WTC11 (cell line): ENCODE measurements at places on chromosomes 16 and 17.

- H3K36me3 ChIP-seq: peaks cover 26% of the 10 kb centered on the region
- H3K27ac ChIP-seq: no peak within 1 kb of the TSS
- peak within 1 kb of the TSS; percentile 68 for H3K4me3 ChIP-seq
- peaks cover 77% of the 10 kb centered on the region for H3K27me3 ChIP-seq
- H3K4me1 ChIP-seq: 0 out of 2 replicates have a peak, but pooled peaks cover 2% of the 10 kb centered on the region
- DNase-seq: peak; percentile 64
These were observed at the start of gene B4GALNT2 for GRCh38 chr17:49132699-49133364. Gene B4GALNT2 (plus strand): TSS chr17:49132769. CDS start chr17:49132793, 24 bp downstream.

GRCh38 chr17:74680213-74680612 lies 32.5 kb downstream of the CD300LF start:
- no peak overlapping the region for H3K27ac ChIP-seq
- no peak overlapping the region for H3K4me3 ChIP-seq
- H3K36me3 ChIP-seq: no peaks in the 10 kb centered on the region
- peaks cover 15% of the 10 kb centered on the region for H3K27me3 ChIP-seq
- H3K4me1 ChIP-seq: peaks cover 17% of the 10 kb centered on the region
- no peak for DNase-seq

DNA sequence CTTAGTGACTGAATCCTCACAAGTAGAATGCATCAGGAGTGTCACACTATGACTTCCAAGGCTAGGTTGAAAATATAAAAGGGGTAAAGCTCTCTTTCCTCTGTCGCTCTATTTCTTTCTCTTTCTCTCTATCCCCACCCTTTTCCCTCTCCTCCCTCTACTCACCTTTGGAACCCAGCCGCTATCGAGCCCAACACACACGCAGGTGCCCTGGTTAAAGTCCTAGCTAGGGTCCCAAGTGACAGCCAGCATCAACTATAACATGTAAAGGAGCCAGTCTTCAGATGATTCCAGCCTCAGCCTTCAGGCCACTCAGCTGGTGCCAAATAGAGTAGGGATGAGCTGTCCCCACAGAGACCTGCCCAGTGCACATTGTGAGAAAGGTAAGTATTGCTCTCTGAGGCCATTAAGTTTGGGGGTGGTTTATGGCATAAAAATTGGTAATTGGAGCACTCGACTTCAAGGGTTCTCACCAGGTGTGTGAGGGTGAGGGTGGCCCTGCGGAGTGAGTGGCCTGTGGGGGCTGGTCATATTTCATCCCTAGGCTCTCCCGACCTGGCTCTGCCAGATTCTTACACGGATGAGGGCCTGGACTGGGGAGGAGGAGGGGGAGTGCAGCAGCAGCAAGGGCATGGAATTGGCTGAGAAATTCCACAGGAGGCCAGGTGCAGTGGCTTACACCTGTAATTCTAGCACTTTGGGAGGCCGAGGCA lies 14.9 kb upstream of the C16orf54 start:
- no peak overlapping the region for H3K27ac ChIP-seq
- H3K36me3 ChIP-seq: no peaks in the 10 kb centered on the region
- H3K4me3 ChIP-seq: no peak overlapping the region
- H3K27me3 ChIP-seq: peaks cover 7% of the 10 kb centered on the region; the same call in 1 of the 2 replicates
- H3K4me1 ChIP-seq: peaks cover 7% of the 10 kb centered on the region; the same call in 1 of the 2 replicates

GRCh38 chr17:51722994-51723393 lies 435.5 kb downstream of the CA10 start:
- H3K27ac ChIP-seq: no peak overlapping the region
- no peak for DNase-seq
- H3K36me3 ChIP-seq: peaks cover 6% of the 10 kb centered on the region; the same call in 1 of the 2 replicates
- no peaks in the 10 kb centered on the region for H3K4me1 ChIP-seq

- H3K4me1 ChIP-seq: peaks cover 10% of the 10 kb centered on the region; the same call in 1 of the 2 replicates
- DNase-seq: peak; percentile 21
- no peaks in the 10 kb centered on the region for H3K27me3 ChIP-seq
- no peaks in the 10 kb centered on the region for H3K36me3 ChIP-seq
- no peak overlapping the region for H3K4me3 ChIP-seq
These were observed 1115.6 kb upstream of the GOT2 start for GRCh38 chr16:59849716-59850115.

GRCh38 chr17:9309216-9309615 lies 266.4 kb downstream of the STX8 start:
- H3K4me3 ChIP-seq: peak overlapping the region; percentile 51
- H3K27ac ChIP-seq: peak overlapping the region; percentile 96
- DNase-seq: no peak
- peaks cover 36% of the 10 kb centered on the region for H3K4me1 ChIP-seq
- H3K36me3 ChIP-seq: no peaks in the 10 kb centered on the region

DNA sequence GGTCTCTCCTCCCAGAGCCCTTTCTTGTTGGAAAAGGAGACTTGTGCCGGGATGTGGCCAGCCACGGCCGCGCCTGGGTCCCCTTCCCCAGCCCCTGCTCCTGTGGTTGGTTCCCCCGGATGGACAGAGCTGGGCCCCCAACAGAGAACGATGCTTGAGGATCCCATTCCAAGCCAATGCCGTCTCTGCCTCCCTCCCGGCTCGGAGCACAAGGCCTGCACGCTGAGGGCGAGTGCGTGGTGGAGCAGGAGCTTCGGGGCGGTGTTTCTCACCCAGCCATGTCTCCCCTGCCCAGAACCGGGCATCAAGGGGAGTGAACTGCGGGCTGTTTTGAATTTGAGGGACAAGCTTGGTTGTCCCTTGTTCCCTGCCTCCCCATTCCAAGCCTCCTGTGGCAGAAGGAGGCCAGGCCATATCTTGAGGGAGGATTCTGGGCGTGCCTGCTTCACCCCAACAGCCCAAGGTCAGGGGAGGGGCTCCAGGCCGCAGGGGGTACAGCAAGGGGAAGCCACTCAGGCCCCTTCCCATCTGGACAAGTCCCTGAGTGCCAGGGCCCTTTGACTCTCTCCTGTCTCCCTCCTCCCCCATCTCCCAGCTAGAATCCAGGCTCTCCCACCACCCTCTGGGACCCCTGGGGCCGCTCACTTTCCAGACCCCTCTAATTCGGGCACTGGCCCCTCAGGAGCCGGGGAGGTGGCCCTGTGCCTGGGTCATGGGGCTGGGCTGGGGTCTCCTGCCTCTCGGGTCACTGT lies 43.6 kb downstream of the SOCS3 start:
- peak; percentile 33 for DNase-seq
- peaks cover 6% of the 10 kb centered on the region for H3K27me3 ChIP-seq
- no peaks in the 10 kb centered on the region for H3K36me3 ChIP-seq
- peak overlapping the region; percentile 98 for H3K27ac ChIP-seq
- H3K4me1 ChIP-seq: peaks cover 47% of the 10 kb centered on the region

GRCh38 chr17:49739641-49740271 lies 24.2 kb downstream of the FAM117A start:
- H3K27me3 ChIP-seq: no peaks in the 10 kb centered on the region
- H3K36me3 ChIP-seq: peaks cover 5% of the 10 kb centered on the region; the same call in 1 of the 2 replicates
- H3K27ac ChIP-seq: peak overlapping the region; percentile 4; the same call in 1 of the 2 replicates
- DNase-seq: no peak
- no peak overlapping the region for H3K4me3 ChIP-seq
- H3K4me1 ChIP-seq: no peaks in the 10 kb centered on the region

GRCh38 chr17:16073845-16074244 lies 74.2 kb downstream of the TTC19 start:
- no peak overlapping the region for H3K27ac ChIP-seq
- no peaks in the 10 kb centered on the region for H3K4me1 ChIP-seq
- H3K27me3 ChIP-seq: no peaks in the 10 kb centered on the region
- H3K4me3 ChIP-seq: no peak overlapping the region
- no peak for DNase-seq
- peaks cover 64% of the 10 kb centered on the region for H3K36me3 ChIP-seq

DNA sequence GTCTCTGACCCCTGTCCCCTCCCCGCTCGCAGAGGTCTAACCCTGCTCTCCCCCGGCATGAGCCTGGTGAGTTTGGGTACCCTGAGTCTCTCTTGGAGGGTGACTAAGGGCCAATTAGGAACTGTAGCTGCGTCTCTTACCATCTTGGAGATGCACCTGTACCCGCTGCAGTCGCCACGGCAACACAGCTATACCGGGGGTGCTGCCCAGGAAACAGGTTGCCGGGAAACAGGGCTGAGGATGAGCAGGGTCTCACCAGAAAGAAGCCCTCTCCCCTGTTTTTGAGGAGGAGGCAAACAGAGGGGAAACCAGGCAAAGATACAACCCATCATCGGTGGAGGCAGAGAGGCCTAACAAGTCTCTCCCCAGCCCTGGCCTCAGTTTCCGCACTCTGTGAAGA lies 140.2 kb downstream of the TMEM132E start:
- H3K27me3 ChIP-seq: no peaks in the 10 kb centered on the region
- no peaks in the 10 kb centered on the region for H3K36me3 ChIP-seq
- DNase-seq: no peak
- H3K4me1 ChIP-seq: no peaks in the 10 kb centered on the region
- no peak overlapping the region for H3K27ac ChIP-seq

DNA sequence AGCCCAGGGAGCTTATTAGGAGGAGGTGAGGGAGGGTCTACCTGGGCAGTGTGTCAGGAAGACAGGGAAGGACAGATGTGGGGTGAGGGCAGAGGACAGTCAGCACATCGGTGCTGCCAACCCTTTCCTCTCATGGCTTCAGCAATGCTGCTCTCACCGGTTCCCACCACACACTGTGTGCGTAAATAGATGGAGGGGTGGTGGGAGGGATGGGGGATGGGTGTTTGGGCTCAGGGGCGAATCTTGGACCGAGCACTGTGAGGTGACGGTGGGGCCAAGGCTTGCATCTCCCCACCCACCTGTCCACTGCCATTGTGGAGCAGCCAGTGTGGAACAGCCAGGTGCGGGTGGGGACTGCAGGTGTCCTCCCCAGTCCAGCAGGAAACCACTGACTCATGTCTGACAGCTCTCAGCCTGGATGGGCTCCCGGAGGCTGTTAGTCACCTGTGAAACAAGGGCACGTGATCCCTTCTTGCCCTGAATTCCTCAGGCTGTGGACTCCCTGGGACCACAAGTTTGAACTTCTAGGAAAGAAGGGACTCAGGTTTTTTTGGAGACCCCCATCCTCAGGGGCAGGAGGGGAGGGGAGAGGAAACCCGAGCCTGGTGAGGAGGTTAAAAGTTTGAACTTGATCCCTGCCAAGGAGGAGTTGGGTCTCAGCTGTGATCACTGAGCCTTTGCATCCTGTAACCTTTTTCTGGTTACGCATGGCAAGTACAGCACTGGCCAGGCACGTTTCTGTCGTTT lies 42.7 kb upstream of the SMPD3 start:
- no peaks in the 10 kb centered on the region; the same call in 1 of the 2 replicates for H3K36me3 ChIP-seq
- peak overlapping the region; percentile 41 for H3K27ac ChIP-seq
- DNase-seq: peak; percentile 22
- H3K4me3 ChIP-seq: no peak overlapping the region
- H3K27me3 ChIP-seq: no peaks in the 10 kb centered on the region; the same call in 1 of the 2 replicates

DNA sequence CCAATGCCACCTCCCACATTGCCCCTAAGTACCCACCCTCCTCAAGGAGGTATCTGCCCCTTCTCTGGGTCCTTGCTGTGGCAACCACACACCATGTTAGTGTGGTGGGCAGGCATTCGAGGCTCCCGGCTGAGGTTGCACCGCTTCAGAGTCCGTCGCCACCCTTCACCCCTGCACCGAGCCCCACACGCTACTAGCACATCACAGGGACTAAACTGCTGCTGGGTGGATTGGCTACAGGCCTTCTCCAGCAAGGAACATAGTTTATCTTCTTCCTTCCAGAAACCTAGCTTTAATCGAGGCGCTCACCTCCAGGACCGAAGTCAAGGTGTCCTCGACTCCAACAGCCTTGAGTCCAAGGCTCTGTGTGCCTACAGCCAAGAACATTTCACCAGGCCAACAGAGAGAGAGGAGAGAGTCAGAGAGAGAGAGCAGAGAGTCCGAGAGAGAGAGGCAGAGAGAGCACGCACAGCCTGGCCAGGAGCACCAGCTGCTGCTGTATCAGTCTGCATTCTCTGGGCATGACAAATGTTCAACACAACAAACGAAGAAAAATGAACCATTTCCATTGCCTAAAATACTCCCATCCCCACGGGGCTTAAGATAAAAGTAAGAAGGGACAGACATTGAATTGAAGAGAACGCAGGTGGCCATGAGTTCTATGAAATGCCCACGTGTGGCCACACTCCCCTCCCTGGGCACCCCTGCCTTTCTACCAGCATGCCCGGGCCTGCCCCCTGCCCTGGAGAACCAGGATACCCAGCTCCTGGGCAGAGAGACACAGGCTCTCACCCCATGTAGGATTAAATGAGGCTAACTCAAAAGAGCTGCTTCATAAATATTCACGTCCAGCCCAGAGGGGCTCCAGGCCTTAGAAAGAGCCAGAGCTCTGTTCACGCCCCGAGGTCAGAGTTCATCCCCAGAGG lies 94.9 kb downstream of the RBFOX3 start:
- H3K36me3 ChIP-seq: no peaks in the 10 kb centered on the region
- H3K4me3 ChIP-seq: no peak overlapping the region
- DNase-seq: no peak

GRCh38 chr16:67651039-67651438 lies 6.1 kb downstream of the CARMIL2 start:
- no peak for DNase-seq
- H3K4me1 ChIP-seq: peaks cover 12% of the 10 kb centered on the region
- H3K27ac ChIP-seq: no peak overlapping the region
- peaks cover 4% of the 10 kb centered on the region; the same call in 1 of the 2 replicates for H3K36me3 ChIP-seq
- no peak overlapping the region for H3K4me3 ChIP-seq

DNA sequence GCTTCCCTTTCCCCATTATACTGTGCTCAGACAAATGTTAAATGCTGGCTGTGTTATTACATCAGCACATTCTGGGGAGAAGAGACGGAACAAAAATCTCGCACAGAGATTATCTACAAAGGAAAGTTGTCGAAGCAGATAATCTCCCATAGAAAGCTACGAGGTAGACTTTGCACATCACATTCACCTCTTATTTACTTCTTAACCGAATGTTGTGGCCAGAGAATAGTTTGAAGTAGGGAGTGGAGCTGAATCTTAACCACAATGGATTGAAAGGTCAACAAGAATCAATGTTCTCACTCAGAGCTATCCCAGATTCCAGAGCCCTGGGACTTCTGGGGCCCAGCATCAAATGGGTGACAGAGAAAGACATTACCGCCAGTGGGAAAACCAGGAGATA lies 28.4 kb upstream of the LONP2 start:
- H3K27me3 ChIP-seq: no peaks in the 10 kb centered on the region
- H3K36me3 ChIP-seq: no peaks in the 10 kb centered on the region
- no peak overlapping the region for H3K27ac ChIP-seq
- DNase-seq: no peak
- H3K4me1 ChIP-seq: no peaks in the 10 kb centered on the region

DNA sequence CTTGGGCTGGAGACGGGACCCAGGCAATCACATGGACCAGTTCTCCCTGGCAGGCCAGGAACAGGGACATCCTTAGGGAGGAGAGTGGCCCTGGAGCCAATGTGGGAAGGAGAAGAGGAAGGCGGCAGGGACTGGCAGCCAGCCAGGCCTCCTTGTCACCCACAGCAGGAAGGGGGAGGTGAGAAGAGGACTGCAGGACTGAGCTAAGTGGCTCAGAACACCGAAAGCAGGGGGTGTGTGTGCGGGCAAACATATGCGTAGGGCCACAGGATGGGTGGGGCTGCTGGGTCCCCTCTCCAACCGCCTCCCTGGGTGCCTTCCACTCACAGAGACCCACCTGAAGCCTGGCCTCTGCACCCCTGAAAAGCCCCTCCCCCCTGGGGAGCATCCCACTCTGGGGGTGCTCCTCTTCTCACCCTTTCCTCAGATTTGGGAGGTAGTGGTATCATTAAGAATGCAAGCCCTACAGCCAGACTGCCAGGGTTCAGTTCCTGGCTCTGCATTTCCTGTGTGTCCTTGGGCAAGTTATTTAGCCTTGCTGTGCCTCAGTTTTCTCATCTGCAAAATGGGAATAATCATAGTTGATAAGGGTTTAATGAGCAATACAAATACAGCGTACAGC lies 8.1 kb downstream of the PNMT start:
- peaks cover 29% of the 10 kb centered on the region for H3K4me1 ChIP-seq
- no peak for DNase-seq
- H3K4me3 ChIP-seq: no peak overlapping the region
- peaks cover 3% of the 10 kb centered on the region; the same call in 1 of the 2 replicates for H3K27me3 ChIP-seq

GRCh38 chr17:74599023-74599399 lies 6.9 kb upstream of the CD300LD start:
- no peak for DNase-seq
- no peaks in the 10 kb centered on the region for H3K36me3 ChIP-seq
- no peak overlapping the region for H3K27ac ChIP-seq
